ENCODE measurements at places on chromosomes 6 and 20.

- DNase-seq: no peak
These were observed 12.7 kb upstream of the SLC17A1 start for GRCh38 chr6:25844518-25844917.

DNA sequence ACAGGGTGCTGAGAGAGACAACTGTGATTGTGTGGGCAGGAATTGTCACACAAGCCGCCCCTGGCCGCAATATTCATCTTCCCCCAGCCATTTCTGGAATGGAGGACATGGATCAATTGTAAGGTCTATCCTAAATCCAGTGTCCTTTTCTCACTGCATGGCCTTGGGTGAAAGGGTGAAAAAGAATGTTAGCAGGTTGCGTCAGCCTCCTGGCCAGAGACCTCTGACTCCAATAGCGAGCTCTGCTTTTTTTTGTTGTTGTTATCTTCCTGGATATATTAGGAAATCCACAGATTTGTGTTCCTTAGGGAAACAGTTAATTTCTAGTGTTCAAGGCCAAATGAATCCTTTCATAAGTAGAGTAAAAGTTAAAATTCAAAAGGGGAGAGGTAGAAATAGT lies 47.1 kb upstream of the CD83 start:
- DNase-seq: no peak

DNA sequence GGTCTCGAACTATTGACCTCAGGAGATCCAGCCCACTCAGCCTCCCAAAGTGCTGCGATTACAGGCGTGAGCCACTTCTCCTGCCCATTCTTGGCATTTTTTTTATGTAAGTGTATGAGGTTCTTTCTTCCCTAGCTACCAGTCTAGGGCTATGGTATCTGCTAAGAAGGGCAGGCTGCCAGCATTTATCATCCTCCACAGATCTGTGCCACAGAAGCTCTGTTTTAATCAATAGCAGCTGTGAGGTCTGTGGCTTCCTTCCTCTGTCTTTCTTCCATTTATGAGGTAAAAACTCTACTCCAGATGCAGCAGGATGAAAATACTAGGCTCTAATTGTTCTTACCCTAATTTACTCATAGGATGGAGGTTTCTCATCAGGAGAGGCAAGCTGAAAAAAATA lies 1382.4 kb upstream of the ADGRB3 start:
- DNase-seq: no peak

GRCh38 chr6:1860756-1861348 lies 251.1 kb downstream of the FOXC1 start:
- DNase-seq: no peak

DNA sequence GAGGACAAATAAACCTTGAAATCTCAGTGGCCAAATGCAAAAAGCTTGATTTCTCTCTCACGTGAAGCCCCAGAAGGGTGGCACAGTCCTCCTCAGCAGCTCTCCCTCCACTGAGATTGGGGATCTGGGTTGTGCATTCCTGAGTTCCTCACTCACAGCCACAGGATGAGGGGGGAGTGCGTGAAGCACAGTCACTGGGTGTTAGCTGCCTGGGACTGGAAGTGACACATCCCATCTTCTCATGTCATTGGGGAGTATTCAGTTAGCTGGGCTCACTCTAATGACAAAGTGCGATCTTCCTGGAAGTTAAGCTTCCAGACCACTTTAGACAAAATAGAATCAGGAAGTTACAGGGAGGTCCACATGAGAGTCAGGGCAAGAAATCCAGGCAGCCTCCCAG lies 192.2 kb upstream of the LRFN2 start:
- no peak for DNase-seq

GRCh38 chr20:574297-574942 lies 30.8 kb upstream of the CSNK2A1 start:
- DNase-seq: peak; percentile 72

DNA sequence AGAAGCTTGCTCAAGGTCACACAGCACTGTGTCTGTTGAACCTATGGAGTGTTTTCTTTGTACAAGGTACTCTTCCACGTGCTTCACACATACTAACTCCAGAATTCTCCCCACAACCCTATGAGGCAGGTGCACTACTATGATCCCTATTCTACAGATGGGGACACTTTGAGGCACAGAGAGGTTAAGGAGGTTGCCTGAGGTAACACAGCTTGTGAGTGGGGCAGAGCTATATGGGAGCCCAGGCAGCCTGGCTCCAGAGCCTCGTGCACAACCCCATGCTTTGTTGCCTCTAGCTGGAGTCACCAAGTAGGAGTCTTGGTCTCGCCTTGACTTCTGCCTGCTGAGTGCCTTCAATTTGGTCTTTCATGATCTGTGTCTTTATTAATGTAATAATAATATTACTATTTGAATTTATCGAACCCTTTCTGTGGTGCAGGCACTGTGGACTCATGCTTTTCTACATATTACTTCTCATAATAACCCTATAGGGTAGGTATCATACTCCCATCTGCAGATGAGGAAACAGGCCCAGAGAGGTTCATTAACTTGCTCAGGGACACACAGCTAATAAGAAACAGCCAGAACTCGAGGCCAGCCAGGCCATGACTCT lies 13.3 kb upstream of the SPDEF start:
- peak; percentile 25 for DNase-seq

- DNase-seq: peak; percentile 93
These were observed 6.4 kb upstream of the TAF8 start for GRCh38 chr6:42043787-42044475.

- no peak for DNase-seq
These were observed 62.0 kb upstream of the RREB1 start for GRCh38 chr6:7045746-7046145.

GRCh38 chr20:54051068-54051467 lies 19.3 kb downstream of the BCAS1 start:
- no peak for DNase-seq

- peak; percentile 60 for DNase-seq
These were observed 193.1 kb upstream of the SHLD1 start for GRCh38 chr20:5557123-5557522.

DNA sequence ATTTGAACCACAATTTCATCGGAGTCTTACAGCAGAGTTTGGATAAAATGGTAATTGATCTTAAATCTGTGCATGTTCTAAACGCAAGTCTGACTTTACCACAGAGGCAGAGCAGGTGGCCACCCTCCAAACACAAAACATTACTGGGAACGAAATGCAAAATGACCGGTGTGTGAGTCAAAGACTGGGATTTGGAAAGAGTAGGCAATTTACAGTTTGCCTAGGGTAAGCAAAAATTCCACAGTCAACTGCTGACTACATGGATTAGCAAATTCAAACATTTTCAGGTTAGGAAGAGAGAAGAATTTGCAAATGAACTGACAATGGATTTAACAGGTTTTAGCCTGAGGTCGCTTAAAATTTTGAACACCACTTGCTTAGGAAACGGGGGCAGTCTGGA lies 444.4 kb downstream of the HDGFL1 start:
- DNase-seq: no peak

DNA sequence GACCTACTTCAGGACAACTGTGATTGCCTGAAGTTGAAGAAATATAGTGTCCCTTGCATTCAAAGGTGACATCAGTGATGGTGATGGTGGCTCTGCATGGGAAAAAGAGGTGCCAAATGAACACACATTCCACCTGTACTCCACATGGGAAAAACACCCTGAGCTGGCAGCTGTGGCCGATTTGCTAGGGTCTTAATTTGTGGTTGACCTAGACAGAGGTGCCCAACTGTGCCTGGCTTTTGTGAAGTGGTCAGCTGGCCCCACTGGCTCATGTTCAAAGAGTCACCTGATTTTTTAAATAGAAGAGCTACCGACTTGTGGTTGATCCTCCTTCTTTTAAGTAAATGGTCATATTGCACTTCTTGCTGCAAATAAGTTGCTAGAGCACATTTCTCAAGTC lies 7.6 kb upstream of the GCNT2 start:
- no peak for DNase-seq

DNA sequence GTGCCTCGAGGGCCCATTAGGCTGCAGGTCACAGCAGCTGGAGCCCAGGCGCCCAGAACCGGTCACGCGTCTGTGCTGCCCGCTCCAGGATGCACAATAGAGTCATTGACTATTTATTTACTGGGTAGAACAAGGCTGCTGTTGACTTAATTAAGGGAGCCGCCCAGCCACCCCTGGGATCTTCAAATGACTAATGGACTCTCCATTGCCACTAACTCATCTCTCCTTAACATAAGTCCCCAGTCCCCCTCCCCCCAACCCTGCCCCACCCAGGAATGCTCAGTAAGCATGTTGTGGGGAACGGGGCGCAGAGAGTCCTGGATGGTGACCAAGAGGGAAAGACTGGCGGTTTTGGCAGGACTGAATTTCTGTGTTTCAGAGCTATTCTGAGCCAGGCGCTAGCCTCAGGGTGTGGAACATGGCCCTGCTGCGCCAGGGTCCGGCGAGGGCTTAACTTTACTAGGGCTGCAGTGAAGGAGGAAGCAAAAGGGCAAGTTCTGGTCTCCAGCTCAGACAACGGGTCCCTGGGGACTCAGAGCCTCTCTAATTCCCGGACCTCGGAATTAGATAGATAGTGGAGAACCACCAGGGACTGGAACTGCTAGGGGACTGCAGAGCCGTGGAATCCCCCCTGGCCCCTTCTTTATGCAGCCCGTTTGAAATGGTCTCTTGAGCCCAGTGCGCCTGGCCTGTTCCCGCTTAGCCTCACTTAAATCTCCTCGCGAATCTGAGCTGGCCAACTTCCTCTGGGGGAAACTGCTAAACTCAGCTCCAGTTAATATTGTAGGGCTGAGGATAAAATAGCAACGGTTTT lies 1.5 kb upstream of the GRIK2 start:
- peak; percentile 57 for DNase-seq

GRCh38 chr20:38460040-38460623 lies 12.5 kb upstream of the RALGAPB start:
- DNase-seq: no peak

GRCh38 chr20:1566701-1567100 lies 9.2 kb upstream of the SIRPD start:
- no peak for DNase-seq

DNA sequence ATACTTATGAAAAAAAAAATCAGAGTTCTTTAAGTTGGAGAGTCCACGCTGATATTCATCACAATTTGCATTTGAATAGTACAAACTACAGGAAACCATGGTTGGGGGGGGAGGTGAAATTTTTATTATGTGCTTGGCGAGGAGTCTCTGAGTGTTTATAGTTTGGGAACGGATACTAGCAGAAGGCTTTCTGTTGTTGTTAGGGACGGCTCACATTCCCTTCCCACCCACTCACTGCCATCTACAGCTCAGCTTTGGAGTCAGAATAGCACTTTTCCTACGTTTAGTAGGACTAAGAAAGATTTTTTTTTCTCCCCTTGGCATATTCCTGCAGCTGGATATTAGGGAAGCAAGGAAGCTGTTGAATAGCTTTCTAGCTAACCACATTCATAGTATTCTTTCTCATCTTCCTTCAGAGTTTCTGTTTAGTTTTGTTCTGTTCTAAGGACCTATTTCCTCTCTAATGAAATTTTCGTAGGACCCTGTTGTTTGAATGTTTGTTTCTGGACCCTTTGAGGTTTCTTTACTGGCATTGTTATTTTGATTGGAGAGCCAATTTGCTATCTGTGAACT lies 235.1 kb upstream of the ZNF217 start:
- no peak for DNase-seq

GRCh38 chr6:37816599-37817375 lies 2.7 kb upstream of the ZFAND3 start:
- no peak for DNase-seq

DNA sequence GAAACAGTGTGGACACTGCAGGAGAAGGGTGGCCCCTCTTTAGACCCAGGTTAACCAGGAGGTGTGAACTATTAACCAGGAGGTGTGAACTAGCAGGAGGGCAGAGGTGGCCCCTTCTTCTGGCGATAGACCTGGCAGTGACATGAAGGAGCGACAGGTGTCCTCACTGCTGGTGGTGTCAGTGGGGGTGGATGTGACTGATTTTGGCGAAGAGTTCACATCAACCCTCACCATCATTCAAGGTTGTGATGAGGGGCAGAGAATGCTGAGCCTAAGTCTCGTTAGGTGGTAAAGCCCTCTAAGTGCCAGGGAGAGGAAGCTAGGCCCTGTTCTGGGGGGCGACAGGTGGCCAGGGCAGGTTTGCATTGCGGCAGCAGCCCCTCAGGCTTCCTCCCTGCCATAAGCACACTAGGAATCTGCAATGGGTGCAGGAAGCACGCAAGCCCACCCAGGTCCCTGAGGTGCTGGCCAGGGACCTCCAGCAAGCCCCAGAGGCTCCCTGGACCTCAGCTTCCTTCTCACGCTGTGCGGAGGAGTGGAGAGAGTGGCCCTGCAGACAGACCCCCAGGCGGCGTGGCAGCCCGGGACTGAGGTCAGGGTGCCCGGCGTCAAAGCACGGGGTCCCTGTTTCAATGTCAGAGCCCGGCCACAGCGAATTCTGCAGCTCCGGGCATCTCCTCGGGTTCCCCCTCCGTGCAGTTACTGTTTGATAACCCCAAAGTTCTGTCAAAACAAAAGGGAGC lies 13.7 kb downstream of the NPEPL1 start:
- DNase-seq: peak; percentile 53

GRCh38 chr6:82396964-82397751 lies 33.5 kb downstream of the TPBG start:
- no peak for DNase-seq
